CD8-positive, alpha-beta T cell (primary cell): ENCODE measurements at places on chromosomes 13 and 19.

GRCh38 chr13:90091611-90092010 is 1255.9 kb upstream of the MIR17HG start:
- no peak for DNase-seq

DNA sequence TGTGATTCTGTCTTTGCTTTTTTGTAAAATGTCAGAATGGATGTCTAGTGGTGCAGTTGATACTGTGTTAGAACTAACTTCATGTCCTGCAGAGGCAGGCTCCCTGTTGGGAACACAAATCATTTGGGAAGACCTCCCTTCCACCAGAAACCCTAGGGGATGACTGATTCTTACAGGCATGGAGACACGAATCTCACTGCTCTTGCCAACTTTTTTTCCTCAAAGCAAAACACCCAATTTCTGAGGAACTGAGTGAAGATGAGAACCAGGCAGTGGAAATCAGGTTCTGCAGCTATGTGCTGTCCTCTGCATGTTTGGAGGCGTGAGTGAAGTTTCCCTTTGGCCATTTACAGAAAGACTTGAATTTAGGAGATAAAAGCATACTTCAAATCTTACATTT is 87.5 kb upstream of the CSNK1A1L start:
- no peak for DNase-seq

- no peak for DNase-seq
Observed at GRCh38 chr19:41668315-41668714, 19.8 kb downstream of the CEACAM7 start.

GRCh38 chr19:43101950-43102349 is 19.4 kb upstream of the PSG2 start:
- DNase-seq, result no peak

DNA sequence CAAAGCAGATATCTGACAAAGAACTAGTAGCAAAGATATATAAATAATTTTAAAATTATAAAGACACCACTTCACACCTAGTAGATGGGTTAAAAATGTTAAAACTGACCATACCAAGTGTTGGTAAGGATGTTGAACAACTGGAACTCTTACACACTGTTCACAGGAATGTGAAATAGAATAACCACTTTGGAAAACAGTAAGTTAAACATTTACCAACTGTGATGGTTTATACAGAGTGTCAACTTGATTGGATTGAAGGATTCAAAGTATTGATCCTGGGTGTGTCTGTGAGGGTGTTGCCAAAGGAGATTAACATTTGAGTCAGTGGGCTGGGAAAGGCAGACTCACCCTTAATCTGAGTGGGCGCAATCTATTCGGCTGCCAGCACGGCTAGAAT is 19.2 kb downstream of the UTP14C start:
- no peak for DNase-seq
